CD4-positive, alpha-beta T cell (primary cell): ENCODE measurements at places on chromosomes 13 and 19.

GRCh38 chr19:10219678-10220077, 11.5 kb downstream of the S1PR2 start:
- DNase-seq = peak; percentile 8

DNA sequence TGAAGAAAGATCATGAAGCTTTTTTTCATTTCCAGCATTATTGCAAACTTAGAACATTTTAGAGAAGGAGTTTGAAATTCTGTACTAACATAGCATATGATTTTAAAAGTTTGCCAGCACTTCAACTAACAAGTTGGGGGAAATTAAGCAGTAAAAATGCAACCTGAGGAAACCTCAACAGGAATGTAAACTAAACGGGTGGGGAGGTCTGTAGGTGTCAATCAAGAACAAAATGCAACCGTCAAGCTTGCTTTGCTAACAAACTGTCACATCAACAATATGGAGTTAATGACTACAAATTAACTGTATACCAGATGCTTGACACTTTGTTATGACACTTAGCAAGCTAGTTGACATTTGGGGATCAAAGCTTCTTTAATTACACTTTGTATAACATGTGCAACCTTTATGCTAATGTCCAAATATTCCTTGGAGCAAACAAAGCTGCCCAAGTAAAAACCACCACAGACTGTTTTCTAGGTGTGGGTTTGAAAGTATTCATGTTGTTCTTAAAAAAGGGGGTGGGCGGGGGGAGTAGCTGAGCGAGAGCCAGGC, 52.1 kb downstream of the DACH1 start:
- DNase-seq = no peak

- DNase-seq = no peak
These were observed 878.6 kb upstream of the PCDH20 start for GRCh38 chr13:62294244-62294643.

GRCh38 chr19:39152066-39152465, 26.5 kb downstream of the PAK4 start:
- no peak for DNase-seq

DNA sequence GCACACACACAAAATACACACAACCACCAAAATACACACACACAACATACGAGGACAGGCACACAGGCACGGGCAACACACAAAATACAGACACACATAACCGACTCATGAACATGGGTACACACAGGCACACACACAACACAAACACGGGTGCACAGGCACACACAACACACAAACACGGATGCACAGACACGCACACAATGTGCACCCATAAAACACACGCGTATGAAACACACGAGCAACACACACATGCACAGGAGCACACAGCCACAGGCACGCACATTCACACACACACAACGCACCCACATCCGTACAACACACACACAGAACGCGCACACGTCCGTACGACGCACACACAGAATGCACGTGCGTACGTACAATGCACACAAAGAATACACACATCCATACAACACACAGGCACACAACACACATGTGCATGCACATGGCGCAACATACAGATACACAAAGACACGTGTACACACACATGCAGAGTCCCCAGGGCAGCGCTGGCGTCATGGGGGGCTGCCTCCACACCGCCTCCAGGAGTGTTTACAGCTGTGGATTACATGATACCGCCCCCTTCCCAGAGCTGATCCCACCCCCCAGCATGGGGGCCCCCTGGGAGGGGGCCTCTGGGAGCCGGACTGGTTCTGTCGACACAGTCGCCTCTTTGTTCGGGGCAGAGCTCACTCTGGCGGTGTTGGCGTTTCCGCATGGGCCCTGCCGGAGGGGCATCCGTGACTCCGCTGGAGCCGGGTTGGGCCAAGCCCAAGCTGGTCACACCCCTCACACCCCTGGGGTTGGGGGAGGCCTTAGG, 2.9 kb downstream of the SBNO2 start:
- DNase-seq = no peak

- no peak for DNase-seq
These were observed 5.1 kb upstream of the DCUN1D2 start for GRCh38 chr13:113495494-113496210.

- no peak for DNase-seq
These were observed 65.5 kb downstream of the EPSTI1 start for GRCh38 chr13:42926555-42926954.

DNA sequence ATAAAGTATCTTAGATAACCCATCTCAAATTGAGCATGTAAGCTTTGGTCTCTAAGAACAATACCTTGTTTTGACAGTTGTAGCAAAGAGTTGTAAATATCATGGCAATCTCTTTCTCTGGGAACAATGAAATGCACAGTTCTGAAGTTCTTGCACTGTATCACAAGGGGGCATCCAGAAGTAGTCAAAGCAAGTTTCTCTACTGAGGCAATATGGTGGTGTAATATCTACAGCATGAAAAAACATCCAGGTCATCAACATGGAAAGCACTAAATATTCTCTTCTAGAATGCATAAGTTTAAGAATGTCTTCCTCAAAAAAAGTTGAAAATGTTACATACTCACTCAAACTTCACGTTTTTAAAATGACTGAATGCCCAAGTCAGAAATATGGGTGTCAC, 19.6 kb downstream of the MTMR6 start:
- no peak for DNase-seq

GRCh38 chr19:17259118-17259780, 5.3 kb downstream of the USHBP1 start:
- no peak for DNase-seq

DNA sequence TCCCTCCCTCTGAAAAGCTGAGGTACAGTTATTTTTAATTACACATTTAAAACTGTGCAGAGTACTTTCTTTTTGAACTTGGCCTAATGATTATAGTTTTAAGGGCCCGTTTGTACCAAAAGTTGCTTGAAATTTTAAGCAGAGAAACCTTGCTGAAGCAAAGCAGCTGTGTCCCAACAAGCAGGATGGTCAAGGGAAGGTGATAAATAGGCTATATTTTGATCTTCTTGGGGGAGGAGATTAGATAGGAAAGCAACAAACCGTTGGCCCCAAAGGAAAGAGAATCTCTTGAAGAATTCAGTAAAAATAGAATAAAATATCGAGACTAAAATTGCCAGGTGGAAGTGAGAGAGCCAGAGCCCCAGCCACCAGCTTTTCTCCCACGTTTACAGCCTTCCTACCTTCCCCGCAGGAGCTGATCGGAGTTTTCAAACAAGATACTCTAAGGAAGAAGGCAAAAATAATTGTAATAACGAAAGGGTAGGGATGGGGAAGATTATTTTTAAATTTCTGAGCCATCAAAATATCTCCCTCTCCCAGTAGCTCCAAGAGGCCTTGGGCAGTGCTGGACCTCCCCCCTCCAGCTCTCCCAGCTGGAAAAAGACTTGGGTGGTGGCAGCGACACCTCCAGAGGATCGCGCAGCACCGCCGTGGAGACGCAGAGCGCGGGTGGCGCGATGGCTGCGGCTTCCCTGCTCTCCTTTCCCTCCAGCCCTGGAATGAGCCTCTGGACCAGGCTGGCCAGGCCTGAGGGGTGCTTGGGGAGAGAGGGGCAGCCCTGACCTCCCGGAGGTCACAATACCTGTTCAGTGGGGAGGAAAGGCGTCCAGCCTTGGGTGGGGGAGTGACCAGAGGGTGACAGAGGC, 5.8 kb downstream of the ZIC2 start:
- no peak for DNase-seq

- no peak for DNase-seq
These were observed 61.1 kb downstream of the PIBF1 start for GRCh38 chr13:72842991-72843390.

GRCh38 chr13:49540552-49540951, 44.8 kb downstream of the PHF11 start:
- DNase-seq = peak; percentile 11

GRCh38 chr13:111270765-111271698, 49.4 kb upstream of the TEX29 start:
- no peak for DNase-seq

DNA sequence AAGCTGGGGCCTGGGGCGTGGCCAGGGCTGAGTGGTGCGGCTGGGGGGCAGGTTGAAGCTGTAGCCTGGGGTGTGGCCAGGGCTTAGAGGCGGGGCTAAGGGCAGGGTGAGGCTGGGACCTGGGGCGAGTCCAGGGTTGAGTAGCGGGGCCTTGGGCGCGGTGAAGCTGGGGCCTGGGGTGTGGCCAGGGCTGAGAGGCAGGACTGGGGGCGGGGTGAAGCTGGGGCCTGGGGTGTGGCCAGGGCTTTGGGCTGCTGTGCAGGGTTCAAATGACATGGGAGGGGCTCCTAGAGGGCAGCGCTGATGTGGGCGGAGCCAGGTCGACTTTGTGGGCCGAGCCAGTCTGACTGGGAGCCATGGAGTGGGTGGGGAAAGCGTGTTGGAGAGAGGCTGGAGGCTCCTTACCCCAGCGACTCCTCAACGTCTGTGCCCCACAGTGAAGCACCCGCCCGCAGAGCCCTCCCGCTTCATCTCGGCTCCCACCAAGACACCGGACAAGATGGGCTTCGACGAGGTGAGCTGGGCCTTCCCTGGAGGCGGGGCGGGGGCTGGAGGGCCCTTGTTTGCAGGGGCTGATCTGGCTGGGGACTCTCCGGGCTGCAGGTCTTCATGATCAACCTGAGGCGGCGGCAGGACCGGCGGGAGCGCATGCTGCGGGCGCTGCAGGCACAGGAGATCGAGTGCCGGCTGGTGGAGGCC, 21.5 kb downstream of the COLGALT1 start:
- DNase-seq = no peak

- no peak for DNase-seq
These were observed 260.5 kb downstream of the RFC3 start for GRCh38 chr13:34078334-34078999.

- no peak for DNase-seq
These were observed 2195.9 kb downstream of the PCDH9 start for GRCh38 chr13:65034266-65034665.

GRCh38 chr13:81577601-81578195, 1236.8 kb upstream of the SPRY2 start:
- no peak for DNase-seq

DNA sequence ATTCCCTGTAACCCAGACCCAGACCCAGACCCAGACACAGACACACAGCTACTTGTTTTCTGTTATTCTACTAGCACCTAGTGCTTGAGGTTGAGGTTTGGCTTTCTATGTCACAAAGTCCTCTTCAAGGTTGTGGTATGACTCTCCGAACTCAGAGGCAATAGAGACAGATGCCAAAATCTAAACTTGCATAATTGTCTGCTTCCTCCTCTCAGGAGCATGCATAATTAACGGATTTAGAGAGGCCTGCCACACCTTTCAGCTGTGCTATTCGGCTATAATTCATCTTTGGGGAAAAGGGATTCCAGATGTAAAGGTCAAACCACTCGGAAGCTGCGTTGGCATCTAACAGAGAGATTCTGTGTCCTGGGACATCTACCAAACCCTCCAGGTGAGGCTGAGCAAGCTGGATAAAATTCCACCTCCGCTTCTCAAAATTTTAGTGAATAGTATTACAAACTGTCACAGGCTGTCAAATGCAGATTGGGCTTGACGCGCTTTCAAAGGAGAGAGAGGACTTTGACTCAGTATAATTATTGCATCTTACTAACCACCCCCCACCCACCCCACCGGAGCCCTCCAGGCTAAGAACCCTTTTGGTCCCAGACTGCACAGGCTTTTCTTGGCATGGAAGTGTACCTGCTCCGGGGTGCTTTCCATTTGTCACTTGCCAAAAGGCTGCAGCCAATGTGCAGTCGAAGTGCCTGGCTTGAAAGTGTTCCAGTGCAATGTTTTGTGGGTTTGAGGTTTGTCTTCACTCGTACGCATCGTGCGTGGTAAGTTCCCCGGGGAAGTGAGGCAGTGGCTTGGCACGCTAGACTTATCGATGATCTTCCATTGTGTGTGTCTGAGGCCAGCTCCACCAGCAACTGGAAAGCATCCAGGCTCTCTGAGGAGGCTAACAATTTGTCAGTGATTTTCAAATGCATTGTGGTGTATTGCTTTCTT, 194.1 kb downstream of the TDRD3 start:
- no peak for DNase-seq

DNA sequence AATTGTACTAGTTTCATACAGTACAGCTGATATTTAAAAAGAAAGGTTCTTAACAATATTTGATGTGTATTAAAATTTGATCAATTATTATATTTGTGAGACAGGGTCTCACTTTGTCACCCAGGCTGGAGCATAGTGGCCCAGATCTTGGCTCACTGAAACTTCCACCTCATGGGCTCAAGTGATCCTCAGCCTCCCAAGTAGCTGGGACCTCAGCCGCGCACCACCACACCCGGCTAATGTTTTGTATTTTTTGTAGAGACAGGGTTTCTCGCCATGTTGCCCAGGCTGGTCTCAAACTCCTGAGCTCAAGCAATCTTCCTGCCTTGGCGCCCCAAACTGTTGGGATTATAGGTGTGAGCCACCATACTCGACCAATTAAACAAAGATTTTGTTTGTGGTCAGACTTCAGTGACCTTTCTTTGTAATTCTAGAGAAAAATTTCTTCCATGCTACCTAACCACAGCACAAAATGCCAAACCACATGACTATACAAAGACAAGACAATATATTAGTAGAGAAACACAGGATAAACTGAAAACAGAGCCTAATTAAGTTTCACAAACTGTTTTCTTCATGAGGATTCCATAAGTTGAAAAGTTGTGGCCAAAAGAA, 59.6 kb downstream of the RBM26 start:
- no peak for DNase-seq

- DNase-seq = no peak
These were observed 88.6 kb downstream of the DPF1 start for GRCh38 chr19:38135150-38135998.

- no peak for DNase-seq
These were observed 159.5 kb downstream of the KDM4B start for GRCh38 chr19:5128251-5128935.

- no peak for DNase-seq
These were observed 244.9 kb downstream of the ATP8A2 start for GRCh38 chr13:25616674-25617073.

- no peak for DNase-seq
These were observed 244.4 kb upstream of the MAB21L1 start for GRCh38 chr13:35720690-35721554.

DNA sequence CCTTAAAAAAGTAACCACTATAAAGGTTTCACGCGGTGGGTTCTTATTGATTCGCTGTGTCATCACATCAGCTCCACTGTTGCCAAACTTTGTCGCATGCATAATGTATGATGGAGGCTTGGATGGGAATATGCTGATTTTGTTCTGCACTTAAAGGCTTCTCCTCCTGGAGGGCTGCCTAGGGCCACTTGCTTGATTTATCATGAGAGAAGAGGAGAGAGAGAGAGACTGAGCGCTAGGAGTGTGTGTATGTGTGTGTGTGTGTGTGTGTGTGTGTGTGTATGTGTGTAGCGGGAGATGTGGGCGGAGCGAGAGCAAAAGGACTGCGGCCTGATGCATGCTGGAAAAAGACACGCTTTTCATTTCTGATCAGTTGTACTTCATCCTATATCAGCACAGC, 30.6 kb downstream of the FGF9 start:
- no peak for DNase-seq
